Activated T-cell treated with anti-CD3 and anti-CD28 coated beads for 24 hours (primary cell): ENCODE measurements at places on chromosomes 6 and 20.

DNA sequence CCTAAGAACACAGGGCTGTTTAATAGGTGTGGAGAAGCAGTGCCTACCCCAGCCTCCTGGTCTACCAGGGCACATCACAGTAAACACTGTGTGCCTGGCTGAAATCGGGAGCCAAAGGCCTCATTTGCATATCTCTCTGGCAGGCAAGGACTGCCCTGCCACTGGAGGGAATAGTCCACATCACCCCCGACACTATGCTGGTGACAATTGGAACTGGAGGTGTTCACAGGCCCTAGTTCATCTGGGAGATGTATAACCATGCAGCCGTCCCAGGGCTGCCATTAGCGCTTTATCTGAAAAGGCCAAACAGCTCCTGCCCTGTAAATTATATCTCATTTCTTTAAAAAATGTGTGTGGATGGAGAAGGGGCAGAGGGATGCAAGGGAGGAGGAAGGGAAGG lies 150.3 kb downstream of the LINC00237 start:
- DNase-seq = no peak

DNA sequence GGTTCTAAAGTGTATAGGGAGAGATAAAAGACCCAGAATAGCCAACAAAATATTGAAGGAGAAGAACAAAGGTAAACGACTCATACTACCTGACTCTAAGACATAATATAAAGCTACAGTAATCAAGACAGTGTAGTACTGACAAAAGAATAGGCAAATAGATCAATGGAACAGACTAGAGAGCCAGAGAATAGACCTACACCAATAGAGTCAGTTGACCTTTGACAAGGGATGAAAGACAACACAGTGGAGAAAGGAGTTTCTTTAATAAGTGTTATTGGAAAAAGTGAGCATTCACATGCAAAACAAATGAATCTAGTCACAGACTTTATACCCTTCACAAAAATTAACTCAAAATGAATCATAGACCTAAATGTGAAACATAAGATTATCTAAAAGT lies 96.4 kb downstream of the ISM1 start:
- DNase-seq = no peak

- DNase-seq = no peak
Measured at GRCh38 chr6:130032758-130033340, 14.5 kb downstream of the L3MBTL3 start.

- no peak for DNase-seq
Measured at GRCh38 chr20:24499472-24499871, 30.0 kb downstream of the SYNDIG1 start.

- no peak for DNase-seq
Measured at GRCh38 chr20:24683676-24684075, 214.2 kb downstream of the SYNDIG1 start.

DNA sequence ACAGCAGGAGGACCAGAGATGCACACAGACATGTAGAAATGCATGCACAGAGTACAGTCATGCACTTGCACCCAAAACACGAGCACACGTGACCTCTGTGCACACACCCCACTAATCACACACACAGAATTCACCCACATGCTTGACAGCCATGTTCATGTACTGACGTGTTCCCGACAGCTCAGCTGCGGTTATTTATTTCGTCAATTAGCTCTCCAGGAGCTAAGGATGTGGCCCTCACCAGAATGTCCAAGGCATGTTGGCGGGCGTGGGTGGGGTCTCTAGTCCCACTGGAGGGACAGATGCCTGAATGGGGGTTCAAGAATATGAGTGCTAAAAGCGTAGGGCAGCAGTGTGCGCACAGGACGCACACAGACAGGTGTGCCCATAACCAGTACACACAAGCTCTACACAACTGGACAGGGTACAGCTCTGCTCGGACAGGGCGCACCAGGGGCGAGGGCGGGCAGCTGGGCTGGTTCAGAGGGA lies 571 bp upstream of the PRPF6 start:
- DNase-seq = no peak

DNA sequence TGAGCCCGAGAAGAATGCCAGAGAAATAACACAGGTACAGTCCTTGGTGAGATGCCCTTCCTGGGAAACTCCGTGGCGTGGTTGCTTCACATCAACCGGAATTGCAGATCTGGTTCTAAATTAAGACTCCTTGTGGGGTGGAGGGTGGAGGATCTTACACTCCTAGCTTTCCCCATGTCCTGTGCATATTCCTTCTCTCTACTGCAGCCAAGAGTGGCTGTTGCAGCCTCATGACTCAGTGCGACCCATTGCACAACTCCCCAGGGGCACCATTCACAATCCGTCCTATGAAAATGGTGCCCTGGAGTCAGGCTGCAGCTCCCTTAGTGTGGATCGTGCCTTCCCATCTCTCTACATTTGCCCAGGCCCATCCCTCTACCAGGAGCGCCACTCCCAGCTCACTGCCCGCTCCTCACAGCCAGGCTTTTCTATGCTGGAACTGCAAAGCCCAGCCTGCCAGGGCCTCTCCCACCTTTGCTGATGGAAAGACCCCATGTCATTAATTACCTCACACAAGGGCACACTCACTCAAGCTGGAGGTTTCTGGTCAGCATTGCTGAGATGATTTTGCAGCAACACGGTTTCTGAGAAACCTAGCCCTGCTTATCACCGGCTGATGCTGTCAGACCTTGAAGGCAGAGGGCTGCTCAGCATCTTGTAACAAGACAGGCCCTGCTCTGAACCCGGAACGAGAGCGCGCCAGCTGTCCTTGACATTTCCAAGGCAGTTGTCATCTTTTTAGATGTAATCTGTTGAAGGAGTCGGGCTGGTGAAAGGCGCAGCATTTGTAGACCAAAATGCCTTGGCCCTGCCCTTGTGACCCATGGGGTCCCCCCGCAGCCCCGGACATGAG lies 39.7 kb downstream of the SIRPA start:
- no peak for DNase-seq

GRCh38 chr6:144820270-144820669 lies 535.1 kb downstream of the UTRN start:
- no peak for DNase-seq

GRCh38 chr6:154430481-154430919 lies 73.9 kb upstream of the IPCEF1 start:
- no peak for DNase-seq

DNA sequence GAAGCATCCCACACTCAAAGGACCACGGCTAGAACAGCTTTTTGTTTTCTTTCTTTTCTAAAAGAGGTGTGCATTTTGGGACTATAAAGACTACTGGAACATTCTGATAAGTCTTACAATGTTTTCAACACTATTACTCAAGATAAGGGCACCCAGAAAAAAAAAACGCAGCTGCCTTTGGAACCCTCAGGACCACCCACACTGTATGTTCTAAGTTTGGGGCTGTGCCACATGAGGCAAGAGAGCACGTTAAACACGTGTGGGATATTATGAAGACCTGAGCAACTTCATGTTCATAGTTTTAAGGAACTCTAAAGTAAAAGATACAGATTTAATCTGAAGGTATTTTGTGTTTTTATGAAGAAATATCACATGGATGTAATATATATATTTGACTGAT lies 204.6 kb downstream of the FOXC1 start:
- DNase-seq = no peak

- no peak for DNase-seq
Measured at GRCh38 chr6:125811259-125811658, 20.5 kb downstream of the NCOA7 start.

- no peak for DNase-seq
Measured at GRCh38 chr20:4898282-4899244, 102.7 kb downstream of the SLC23A2 start.

DNA sequence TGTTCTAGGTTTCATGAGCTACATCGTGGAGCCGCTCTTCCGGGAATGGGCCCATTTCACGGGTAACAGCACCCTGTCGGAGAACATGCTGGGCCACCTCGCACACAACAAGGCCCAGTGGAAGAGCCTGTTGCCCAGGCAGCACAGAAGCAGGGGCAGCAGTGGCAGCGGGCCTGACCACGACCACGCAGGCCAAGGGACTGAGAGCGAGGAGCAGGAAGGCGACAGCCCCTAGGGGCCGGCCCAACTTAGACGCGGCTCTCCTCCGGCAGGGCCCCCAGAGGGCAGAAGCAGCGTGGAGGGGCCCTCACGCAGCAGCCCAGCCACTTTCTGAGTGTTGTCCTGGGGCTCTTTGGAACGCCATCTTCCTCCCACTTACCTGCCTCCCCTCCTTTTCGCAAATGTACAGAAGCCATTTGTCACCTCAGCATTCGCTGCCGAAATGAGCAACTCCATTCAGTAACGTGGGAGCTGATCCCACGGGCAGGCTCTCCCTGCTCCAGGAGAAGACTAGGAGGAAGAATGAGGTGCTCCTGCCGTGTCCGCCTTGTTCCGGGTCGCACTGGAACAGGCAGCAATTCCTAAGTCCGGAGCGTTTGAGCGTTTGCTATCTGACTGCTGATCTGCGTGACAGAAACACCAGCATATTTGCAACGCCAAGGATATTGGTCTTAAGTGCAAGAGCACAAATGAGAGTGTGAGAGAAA lies 58.4 kb downstream of the MTFR2 start:
- no peak for DNase-seq

GRCh38 chr6:6907286-6907685 lies 200.5 kb upstream of the RREB1 start:
- no peak for DNase-seq

DNA sequence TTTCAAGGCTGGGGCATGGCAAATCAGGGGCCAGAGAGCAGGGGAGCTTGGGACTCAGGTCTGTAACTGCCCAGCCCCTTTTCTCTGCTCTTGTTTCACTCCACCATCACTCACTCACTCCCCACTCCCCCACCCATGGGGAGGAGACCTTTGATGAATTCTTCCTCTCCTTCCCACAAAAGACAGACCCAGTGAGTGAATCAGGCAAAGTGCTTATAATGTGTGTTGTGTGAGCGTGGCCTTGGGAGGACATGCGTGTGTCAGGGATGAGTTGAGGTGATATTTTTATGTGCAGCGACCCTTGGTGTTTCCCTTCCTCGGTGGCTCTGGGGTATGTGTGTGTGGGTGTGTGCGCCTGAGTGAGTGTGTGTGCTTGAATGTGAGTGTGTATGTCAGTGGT lies 1.0 kb upstream of the CUL9 start:
- no peak for DNase-seq

- DNase-seq = no peak
Measured at GRCh38 chr20:32709632-32710121, 33.6 kb downstream of the COMMD7 start.

DNA sequence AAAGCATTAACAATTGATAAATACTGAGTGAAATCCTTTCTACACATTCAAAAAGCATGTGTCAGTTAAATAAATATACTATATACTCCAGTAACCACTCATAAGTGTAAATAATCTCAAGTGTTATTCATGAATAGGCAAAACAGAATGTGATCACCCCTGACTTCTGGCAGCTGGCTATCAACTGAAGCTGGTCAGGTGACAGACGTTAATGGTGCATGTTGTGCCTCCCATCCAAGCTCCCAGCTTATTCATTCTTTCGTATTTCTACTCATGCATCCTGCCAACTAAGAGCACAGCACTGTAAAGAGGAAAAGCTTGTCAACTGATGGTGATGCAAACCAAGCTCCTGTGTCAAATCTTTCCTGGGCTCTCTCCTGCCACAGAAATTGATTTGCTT lies 7.7 kb downstream of the PSMB1 start:
- no peak for DNase-seq

GRCh38 chr20:22619806-22620205 lies 35.4 kb upstream of the FOXA2 start:
- DNase-seq = no peak

DNA sequence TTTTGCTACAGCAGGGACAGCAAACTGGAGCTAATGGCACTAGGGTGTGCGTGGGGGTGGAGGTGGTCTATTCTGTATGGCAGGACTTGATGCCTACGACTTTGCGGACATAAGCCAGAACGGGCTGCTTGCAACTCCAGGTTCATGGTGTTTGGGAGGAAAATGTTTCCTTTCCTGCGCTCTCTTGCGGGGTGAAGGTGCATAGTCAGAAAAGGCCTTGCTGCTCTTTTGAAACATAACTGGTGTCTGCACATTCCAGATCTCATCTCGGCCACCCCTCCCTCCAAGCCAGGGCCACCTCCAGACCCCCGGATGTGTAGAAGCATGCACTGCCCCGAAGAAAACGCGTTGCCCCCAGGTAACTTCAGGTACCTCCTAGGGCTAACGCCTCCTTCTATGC lies 8.1 kb downstream of the FOXA2 start:
- no peak for DNase-seq

DNA sequence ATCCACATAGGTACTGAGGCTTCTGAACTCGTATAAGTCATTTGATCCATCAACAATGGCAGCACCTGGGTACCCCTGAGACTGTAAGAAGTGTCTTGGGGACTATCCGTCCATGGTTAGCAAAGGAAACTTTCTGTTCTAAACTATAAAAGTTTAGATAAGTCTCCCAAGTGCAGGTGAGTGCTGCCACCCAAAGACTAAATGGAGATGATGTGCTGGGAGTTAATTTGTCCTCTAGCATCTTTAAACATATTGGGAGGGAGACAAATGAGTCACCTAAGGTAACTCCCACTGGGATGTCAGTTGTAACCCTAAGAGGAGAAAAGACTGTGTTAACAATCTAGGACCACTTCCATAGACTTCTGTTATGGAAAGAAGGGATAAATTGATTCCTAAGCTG lies 6.2 kb downstream of the BEND6 start:
- DNase-seq = no peak

GRCh38 chr6:31642798-31643570 lies 9.5 kb downstream of the BAG6 start:
- DNase-seq = no peak

GRCh38 chr20:24772667-24773066 lies 176.4 kb upstream of the CST7 start:
- no peak for DNase-seq

DNA sequence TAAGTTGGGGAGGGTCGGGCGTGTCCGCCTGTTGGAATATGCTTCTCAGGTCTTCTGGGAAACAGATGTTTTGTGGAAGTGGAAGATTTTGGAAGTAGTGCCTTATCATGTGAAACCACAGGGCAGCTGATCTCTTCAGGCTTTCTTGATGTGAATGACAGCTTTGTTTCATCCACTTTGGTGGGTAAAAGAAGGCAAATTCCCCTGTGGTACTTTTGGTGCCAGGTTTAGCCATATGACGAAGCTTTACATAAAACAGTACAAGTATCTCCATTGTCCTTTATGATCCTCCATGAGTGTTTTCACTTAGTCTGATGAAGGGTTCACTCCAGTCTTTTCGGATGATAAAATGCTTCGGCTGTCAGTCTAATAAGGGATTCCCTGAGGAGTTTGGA lies 4.6 kb downstream of the IRF4 start:
- DNase-seq = no peak

DNA sequence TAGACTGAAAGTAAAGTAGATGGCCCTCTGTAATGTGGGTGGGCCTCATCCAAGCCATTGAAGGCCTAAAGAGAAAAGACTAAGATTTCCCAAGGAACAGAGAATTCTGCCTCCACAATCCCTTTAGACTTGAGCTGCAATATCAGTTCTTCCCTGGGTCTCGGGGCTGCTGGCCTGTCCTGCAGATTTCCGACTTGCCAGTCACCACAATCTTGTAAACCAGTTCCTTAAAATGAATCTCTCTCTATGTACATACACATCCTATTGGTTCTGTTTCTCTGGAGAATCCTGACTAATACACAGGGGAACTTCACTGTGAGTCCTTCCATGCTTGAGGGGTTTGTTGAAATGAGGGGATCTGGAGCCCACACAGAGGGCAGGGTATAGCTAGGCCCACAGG lies 12.9 kb downstream of the CCDC170 start:
- DNase-seq = no peak

- no peak for DNase-seq
Measured at GRCh38 chr6:3849681-3850450, 693 bp downstream of the FAM50B start.
